ENCODE measurements at places on chromosomes 12 and 14. TPM values are rescaled to one million over a fixed set of nuclear protein-coding genes. Genes with fewer than 3 reads are reported as not detected.

Gene KRT75
- total RNA-seq, result not detected

Gene CYP27B1
- not detected for total RNA-seq

Gene PCED1B
- total RNA-seq, result 0.90 TPM

Gene PYGL
- total RNA-seq, result 84.6 TPM

Gene MIP
- total RNA-seq, result not detected

Gene AMN
- not detected for total RNA-seq

Gene PRB2
- not detected for total RNA-seq

Gene TSHR
- 0.84 TPM for total RNA-seq

Gene OR6J1
- total RNA-seq, result not detected

Gene C14orf39
- total RNA-seq, result 0.30 TPM

Gene KRT80
- not detected for total RNA-seq

Gene CINP
- 37.3 TPM for total RNA-seq

Gene TTC6
- not detected for total RNA-seq

Gene MTHFD1
- total RNA-seq, result 54.0 TPM

Gene KRT7
- 8.5 TPM for total RNA-seq

Gene ANO4
- total RNA-seq, result not detected

Gene USP44
- 25.5 TPM for total RNA-seq

Gene TMPRSS12
- total RNA-seq, result not detected

Gene WNT1
- total RNA-seq, result not detected

Gene HVCN1
- 13.5 TPM for total RNA-seq

Gene OR4M1
- not detected for total RNA-seq

Gene PLEKHG3
- 33.3 TPM for total RNA-seq

Measured in tibial nerve (tissue), 4 donors.